ENCODE measurements at places on chromosomes 3 and 15.

GRCh38 chr3:105674437-105675065 lies 194.3 kb downstream of the CBLB start:
- no peak for DNase-seq

DNA sequence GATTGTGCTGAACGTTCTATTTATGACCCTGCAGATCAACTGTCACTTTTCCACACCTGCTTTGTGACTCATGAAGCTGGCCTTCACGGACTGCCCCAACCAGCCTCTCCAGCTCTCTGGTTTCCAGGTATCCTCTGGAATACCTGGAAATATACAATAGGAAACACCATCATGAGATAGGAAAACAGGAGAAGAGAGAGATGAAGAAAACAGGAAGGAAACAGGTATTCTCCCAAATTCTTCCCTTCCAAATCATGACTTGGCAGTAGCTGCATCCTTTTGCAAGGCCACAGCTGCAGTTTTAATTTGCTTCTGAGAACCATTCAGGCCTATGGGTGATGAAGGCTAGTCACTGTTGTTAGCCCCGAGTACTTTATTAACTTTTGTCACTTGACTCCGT lies 909.1 kb downstream of the EPHA3 start:
- DNase-seq, result no peak

DNA sequence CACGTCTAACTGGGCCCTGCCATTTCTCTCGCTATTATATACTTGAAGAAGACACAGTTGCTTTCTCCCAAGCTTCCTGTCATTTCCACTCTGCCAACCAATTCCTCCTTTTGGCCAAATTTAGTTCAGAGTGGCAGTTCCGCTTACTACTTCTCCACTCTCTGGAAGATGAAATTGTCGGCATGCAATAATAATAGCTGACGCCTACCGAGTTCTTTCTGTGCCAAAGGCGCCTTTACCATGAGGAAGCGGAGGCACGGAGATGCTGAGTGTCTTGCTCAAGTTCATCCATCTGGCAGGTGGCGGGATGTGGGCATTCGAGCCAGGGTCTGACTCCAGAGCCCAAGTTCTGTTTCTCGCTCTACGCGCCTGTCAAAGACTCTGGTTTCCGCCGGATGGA lies 14.6 kb upstream of the NRROS start:
- no peak for DNase-seq

- no peak for DNase-seq
Measured at GRCh38 chr15:68284616-68285258, 7.2 kb downstream of the FEM1B start.

DNA sequence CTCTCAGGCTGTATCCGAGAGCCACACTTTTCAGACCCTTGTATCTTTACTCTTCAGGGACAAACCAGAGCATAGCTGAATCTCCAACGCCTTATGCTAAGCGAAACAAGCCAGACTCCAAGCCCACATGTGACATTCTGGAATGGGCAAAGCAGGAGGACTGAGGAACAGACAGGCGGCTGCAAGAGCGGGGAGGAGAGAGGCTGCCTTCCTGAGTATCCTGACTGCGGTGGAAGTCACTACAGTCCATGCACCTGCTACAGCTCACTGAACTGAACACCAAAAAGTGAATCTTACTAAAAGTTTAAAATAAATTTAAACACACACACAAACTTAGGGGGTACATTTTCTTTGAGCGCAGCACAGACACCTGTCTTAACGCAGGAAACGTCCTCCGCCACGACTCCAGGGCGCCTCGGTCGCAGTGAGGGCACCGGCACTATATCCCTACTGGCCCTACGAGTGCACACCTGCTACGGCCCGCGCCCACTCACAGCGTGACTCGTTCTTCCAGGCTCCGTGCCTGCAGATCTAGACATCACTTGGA lies 1.4 kb downstream of the CYFIP1 start:
- no peak for DNase-seq

- no peak for DNase-seq
Measured at GRCh38 chr15:101003706-101004105, 84.5 kb downstream of the LRRK1 start.

GRCh38 chr15:68318931-68319909 lies 41.7 kb downstream of the FEM1B start:
- DNase-seq, result no peak

- DNase-seq, result peak; percentile 54
Measured at GRCh38 chr3:53045518-53046170, at the start of gene SFMBT1. TSS of gene SFMBT1 (minus strand) at chr3:53046073. CDS start at chr3:52969128, 76,945 bp downstream.

- no peak for DNase-seq
Measured at GRCh38 chr3:149764302-149764701, 12.0 kb upstream of the COMMD2 start.

DNA sequence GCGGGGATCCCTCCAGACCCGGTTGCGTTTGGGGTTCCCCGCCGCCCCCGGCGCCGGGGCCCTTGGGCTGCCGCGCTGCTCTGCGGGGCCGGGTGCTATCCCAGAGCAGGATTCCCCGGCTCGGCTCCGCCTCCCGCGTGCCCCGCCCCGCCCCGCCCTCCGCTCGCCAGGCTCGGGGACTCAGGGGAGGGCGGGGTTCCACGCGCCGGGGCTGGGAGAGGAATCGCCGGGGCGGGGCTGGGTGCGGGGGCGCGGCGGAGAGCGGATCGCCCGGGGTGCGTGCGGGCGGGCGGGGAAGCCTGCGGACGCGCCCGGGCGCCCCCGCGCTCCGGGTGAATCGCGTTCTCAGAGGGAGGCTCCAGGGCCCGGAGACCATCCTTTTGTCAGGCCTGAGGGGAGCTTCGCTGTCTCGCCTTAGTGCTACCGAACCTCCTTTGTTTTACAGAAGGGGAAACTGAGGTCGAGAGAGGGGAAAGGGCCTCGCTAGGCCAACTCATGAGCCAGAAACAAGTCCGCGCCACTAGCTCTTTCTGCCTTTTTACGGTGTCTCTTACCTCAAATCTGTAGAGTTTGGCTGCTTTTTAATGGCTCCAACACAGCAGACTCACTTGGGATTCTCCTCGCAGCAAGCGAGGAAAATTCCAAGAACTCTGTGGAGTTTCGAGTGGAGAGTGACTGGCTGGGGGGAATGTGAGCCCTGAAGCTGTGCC lies at the start of gene TMEM158:
TMEM158 (minus strand) TSS at position 82 of the 710 bp plus-strand sequence. CDS start 260 bp downstream, outside the sequence.
- peak; percentile 52 for DNase-seq

DNA sequence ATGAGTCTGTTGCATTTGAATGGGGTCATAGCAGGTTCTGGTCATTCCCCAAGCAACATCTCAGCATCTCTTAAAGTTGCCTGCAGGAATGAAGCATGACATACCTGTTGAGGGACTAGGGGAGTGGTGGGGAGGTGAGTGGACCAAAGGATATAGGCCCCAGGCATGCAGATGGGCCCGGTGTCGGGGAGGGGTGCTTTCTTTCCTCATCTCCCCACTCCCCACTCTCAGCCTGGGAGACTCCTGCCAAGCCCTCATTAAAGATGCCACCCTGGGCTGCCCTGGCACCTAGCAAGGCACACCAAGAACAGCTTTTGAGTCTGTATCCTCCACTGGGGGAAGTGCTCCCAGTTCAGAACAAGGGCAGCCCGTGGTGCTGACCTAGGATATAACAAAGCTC lies 54.2 kb downstream of the GRIP2 start:
- DNase-seq, result no peak

- DNase-seq, result peak; percentile 63
Measured at GRCh38 chr15:77482570-77482969, 61.9 kb downstream of the HMG20A start.

DNA sequence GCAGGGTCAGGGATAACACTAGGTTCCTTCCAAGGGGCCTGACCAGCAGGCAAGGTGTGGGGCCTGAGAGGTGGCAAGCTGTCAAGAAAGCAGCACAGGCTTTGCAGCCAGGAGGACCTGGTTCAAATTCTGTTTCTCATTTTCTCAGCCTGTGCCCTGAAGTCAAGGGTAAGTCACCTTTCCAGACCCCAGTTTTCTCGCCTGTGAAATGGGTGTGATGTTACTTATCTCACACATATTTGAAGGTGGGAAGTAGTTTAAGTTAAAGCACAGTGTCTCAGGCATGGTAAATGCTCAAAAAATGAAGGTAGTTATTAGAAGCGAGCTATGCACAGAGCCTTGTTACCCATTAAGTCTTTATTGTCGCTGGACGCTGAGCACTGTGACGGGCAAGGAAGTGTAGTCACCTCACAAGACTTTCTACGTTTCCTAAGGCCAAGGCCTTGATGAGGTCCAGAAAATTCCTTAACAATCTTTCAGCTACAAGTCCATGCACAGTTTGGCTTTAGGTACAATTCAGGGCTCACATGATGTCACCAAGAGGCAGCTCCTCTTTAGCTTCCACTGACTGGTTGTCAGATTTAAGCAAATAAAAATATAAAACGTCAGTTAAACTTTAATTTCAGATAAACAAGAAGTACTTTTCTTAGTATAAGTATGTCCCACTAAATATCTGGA lies 522.6 kb upstream of the PROK2 start:
- DNase-seq, result no peak

- DNase-seq, result peak; percentile 48
Measured at GRCh38 chr15:99729920-99730319, 3.3 kb downstream of the LYSMD4 start.

DNA sequence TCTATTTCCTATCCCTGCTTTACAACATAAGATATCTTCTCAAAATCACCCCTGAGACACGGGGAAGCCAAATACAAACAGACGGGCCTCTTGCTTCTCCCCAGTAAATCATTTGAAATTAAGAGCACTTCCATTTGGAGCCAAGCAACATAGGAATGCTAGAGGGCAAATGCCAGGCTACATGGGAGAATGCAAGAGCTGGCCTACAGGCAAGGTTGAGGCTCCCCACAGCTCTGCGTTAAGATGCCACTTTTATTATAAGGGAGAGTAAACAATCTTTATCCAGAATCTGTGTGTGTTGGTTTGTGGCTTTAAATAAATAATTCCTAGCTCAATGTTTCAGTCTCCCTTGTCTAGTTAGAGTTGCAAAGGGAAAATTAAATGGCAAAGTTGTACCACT lies 305.1 kb upstream of the KCNH8 start:
- no peak for DNase-seq

- no peak for DNase-seq
Measured at GRCh38 chr3:74531491-74531890, 83.0 kb downstream of the CNTN3 start.

DNA sequence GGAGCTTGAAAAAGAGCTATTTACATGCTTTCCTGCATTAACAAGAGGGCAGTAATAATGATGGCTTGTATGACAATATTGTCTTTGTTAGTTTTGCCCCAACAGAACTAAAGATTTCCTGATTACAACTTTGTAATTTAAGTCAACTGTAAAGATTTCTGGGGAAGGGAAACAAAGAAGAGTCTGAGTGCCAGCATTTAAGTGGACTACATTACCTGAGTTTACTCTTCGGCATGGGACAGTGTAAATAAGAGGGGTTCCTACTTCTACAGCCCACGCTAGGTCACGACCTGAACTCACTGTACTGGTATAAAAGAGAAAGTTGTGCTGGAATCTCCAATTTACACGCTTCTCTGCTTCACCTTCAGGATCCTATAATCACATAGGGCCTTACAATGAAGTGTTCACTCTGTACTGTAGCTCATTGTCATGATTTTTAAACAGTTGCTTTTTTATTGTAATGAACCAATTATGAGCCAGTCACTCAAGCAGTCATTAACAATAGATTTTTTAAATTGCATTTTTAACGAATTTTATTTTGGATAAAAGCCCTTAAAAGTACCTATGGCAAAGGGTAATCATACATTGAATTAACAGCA lies 39.6 kb downstream of the DPH6 start:
- DNase-seq, result no peak

- peak; percentile 46 for DNase-seq
Measured at GRCh38 chr3:13896473-13897154, 16.7 kb upstream of the WNT7A start.

- no peak for DNase-seq
Measured at GRCh38 chr3:51668756-51669155, 2.3 kb upstream of the TEX264 start.

GRCh38 chr15:81199031-81199779 lies 2.5 kb downstream of the IL16 start:
- no peak for DNase-seq

GRCh38 chr3:18426597-18427193 lies 1.6 kb upstream of the SATB1 start:
- no peak for DNase-seq

- peak; percentile 30 for DNase-seq
Measured at GRCh38 chr3:157128771-157129681, 30.9 kb downstream of the CCNL1 start.

DNA sequence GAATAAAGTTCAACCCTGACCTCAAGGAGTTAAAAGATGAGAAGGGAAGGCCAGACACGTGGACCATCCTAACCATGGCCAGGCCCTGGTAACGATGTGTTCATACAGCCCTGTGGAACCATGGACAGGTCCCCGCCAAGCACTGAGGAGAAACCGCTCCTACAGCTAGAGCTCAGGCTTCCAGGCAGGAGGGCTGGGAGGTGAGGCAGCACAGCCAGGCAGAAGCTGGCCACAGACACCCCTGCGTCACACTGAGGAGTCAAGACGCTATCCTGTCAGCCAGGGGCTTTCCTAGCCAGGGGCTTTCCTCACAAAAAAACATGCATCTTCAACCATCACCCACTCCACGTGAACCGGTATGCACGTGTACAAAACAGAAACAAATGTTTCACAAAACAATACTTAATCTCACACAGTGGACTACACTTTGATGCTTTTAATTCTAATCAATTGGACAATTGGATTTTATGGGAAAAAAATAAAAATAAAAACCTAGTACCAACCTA lies 73.2 kb downstream of the TBC1D2B start:
- no peak for DNase-seq

DNA sequence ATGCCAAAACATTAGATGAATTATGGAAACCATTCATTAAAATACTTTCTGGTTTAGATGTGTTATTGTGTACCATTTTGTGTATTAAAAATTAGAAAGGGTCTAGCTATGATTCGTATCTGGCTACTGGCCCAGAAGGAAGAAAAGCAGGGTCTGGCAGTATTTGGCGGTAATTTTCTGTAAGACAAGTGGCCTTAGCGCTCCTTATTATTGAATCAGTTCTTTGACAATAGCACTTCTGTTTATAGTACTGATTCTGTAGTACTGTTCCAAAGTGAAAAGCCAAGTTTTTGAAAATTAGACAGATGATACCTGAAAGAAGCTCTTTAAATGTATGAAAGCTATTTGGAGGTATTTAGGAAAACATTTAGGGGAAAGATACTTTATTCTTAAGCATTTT lies 10.2 kb downstream of the GLCE start:
- no peak for DNase-seq

GRCh38 chr3:25581823-25582222 lies 82.9 kb downstream of the TOP2B start:
- no peak for DNase-seq

DNA sequence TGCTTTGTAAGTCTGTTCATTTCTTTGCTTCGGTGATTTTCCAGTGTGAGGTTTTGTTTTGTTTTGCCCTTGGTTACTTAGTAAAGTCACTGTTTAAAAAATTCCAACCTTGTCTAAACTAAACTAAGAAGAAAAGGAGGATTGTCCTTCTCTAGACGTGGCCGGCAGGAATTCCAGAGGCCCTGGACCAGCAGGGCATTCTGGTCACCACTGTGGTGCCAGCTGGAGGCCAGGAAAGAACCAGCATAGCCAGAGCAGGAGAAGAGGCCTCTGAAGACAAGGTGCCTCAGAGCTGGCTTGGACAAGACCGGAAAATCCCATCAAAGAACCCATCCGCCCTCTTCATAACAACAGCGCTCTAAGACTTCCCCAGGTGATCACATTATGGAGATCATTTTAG lies 8.2 kb downstream of the PLOD2 start:
- DNase-seq, result no peak

GRCh38 chr3:170258105-170258487 lies 35.9 kb downstream of the PRKCI start:
- DNase-seq, result no peak

Measured in muscle of back (tissue), 13 donors.